ENCODE measurements at places on chromosomes 2 and 18.

DNA sequence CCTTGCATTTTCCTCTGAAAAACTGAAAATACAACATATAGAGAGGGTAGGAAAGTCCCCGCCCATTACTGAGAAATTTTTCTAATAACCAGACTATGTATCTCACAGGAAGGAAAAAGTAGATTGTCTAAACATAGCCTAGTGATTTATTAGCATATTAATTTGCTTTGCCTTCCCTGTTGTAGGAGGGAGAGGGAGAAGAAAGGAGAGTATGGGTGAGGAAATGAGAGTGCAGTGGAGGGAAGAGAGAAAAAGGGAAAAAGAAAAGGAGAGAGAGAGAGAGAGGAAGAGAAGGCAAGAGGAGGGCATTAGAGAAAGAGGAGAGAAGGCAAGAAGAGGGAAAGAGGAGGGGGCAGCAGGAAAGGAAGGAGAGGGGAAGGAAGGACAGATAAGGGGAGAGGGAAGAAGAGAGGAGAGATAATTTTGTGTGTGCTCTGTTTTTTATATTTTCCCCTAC, 3.6 kb upstream of the KYNU start:
- DNase-seq, result no peak

GRCh38 chr2:181810823-181811695, 80.5 kb upstream of the ITPRID2 start:
- no peak for DNase-seq

GRCh38 chr2:29110916-29111535, 4.2 kb upstream of the CLIP4 start:
- no peak for DNase-seq

GRCh38 chr2:197405582-197405981, 29.2 kb downstream of the SF3B1 start:
- no peak for DNase-seq

- no peak for DNase-seq
Observed at GRCh38 chr2:160942476-160943142, 217.6 kb upstream of the TANK start.

GRCh38 chr18:77065221-77065981, 67.2 kb downstream of the MBP start:
- no peak for DNase-seq

- DNase-seq, result no peak
Observed at GRCh38 chr2:207682557-207682956, 28.9 kb upstream of the CCNYL1 start.

GRCh38 chr2:236749346-236749745, 179.7 kb downstream of the ACKR3 start:
- no peak for DNase-seq

Data from stimulated activated CD4-positive, alpha-beta T cell treated with anti-CD3 and anti-CD28 coated beads, Interleukin-1b, Interleukin-23, amount 100 ng/mL, for 1 hour (primary cell).